ENCODE measurements at places on chromosomes 4 and X. TPM values are rescaled to one million over a fixed set of nuclear protein-coding genes. Genes with fewer than 3 reads are reported as not detected.
A peak's percentile ranks its signal among the peaks of the same experiment; 100 is the strongest.

TCEANC gene
- total RNA-seq: 2.5 TPM

CXCL9 gene
- total RNA-seq: not detected

FRMPD4 gene
- 0.22 TPM for total RNA-seq

DNA sequence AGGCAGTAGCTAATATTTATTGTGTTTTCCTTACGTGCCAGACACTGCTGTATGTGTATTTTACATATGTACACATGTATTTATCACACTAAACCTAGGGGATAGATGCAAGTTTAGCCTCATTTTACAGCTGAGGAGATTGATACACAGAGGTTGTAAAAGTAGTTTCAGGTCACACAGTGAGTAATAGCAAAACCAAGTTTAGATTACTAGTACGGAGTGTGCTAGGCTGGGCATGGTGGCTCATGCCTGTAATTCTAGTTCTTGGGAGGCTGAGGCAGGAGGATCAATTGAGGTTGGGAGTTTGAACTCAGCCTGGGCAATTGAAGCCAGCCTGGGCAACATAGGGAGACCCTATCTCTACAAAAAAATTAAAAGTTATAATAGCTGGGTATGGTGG is 701.1 kb upstream of the ATOH1 start:
- DNase-seq: no peak
- H3K27me3 ChIP-seq: no peaks in the 10 kb centered on the region
- H3K4me3 ChIP-seq: no peak overlapping the region

TENM3 gene
- total RNA-seq: 87.6 TPM

DCAF8L2 gene
- not detected for total RNA-seq

HEPH gene
- total RNA-seq: 0.50 TPM

- DNase-seq: no peak
- H3K4me3 ChIP-seq: no peak overlapping the region
- H3K4me1 ChIP-seq: peaks cover 23% of the 10 kb centered on the region
- no peaks in the 10 kb centered on the region for H3K36me3 ChIP-seq
- peak overlapping the region; percentile 74 for H3K27ac ChIP-seq
- no peaks in the 10 kb centered on the region for H3K27me3 ChIP-seq
These were observed 95.4 kb downstream of the NYX start for GRCh38 chrX:41542536-41542935.

GRCh38 chr4:72505314-72505744 is 63.7 kb downstream of the ADAMTS3 start:
- DNase-seq: no peak
- H3K27ac ChIP-seq: no peak overlapping the region
- peaks cover 2% of the 10 kb centered on the region for H3K36me3 ChIP-seq
- no peak overlapping the region for H3K4me3 ChIP-seq
- no peaks in the 10 kb centered on the region for H3K4me1 ChIP-seq

DNA sequence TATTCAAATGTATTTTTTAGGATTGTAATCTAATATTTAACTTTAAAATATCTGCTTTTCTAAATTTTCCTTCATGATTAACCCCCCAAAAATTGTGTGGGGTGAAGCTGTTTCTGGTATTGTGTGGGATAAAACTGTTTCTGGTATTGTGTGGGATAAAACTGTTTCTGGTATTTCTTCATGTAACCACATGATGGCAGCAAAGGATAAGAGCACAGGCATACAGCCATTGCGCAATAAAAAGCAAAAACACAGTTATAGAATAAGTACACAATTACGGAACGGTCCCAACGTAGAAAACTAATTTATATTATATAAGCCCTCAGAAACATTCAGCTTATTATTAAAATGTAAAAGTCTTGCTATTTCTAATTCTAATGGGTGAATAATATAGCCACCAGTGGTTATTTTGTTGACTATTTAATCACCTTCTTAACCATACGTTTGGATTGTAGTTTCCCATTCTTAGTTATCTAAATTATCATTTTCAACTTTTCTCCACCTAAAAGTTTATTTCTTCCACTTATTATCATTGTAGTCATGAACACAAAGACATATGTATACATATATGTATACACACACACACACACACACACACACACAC is 333.9 kb upstream of the FSTL5 start:
- no peaks in the 10 kb centered on the region for H3K4me1 ChIP-seq
- peaks cover 11% of the 10 kb centered on the region for H3K27me3 ChIP-seq
- DNase-seq: no peak
- no peaks in the 10 kb centered on the region for H3K36me3 ChIP-seq
- H3K27ac ChIP-seq: no peak overlapping the region

DNA sequence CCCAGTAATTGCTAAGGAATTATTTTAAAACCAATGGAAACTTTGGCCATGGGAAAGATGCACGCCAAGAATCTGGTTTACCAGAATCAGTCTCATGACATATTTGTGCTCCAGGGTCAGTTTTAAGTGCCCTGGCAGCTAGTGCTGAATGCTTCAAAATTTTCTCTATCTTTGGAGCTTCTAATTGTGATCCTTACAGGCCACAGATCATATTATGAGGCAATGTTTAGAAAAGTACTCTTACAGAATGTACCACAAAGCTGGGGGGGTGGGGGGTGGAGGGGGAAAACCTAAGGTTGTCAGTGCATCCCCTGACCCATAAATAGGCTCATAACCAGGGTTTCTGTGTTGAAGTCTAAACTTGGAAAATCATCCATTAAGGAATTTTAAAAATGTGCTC is 514.5 kb downstream of the INPP4B start:
- H3K27me3 ChIP-seq: no peaks in the 10 kb centered on the region
- peaks cover 2% of the 10 kb centered on the region for H3K36me3 ChIP-seq
- H3K4me3 ChIP-seq: no peak overlapping the region
- H3K27ac ChIP-seq: peak overlapping the region; percentile 70
- H3K4me1 ChIP-seq: peaks cover 59% of the 10 kb centered on the region
- DNase-seq: no peak

DNA sequence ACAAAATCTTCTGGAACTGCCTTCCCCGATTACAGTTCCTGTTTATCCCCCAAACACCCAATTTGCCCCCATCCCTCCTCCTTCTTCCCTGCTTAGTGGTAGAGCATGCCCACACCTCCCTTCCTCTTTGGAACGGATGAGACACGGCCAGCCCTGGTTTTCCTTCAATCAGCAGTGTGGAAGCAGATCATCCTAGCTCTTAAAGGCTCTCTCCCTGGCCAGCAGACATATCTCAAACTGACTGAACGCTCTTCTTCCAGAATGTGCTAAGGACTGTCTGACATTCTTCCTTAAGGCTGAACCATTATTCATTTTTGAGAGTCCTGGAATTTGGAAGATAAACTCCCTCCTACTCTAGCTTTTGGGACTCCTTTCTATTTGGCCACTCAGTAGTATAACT is 161.1 kb downstream of the TRIML1 start:
- H3K27ac ChIP-seq: no peak overlapping the region
- H3K36me3 ChIP-seq: no peaks in the 10 kb centered on the region
- H3K4me1 ChIP-seq: peaks cover 19% of the 10 kb centered on the region
- no peaks in the 10 kb centered on the region for H3K27me3 ChIP-seq
- no peak overlapping the region for H3K4me3 ChIP-seq
- DNase-seq: no peak

SHROOM4 gene
- total RNA-seq: 7.5 TPM

CSTF2 gene
- 11.5 TPM for total RNA-seq

GRCh38 chrX:134206221-134206620 is 30.8 kb upstream of the CCDC160 start:
- H3K4me1 ChIP-seq: peaks cover 6% of the 10 kb centered on the region
- H3K36me3 ChIP-seq: peaks cover 4% of the 10 kb centered on the region
- no peak overlapping the region for H3K27ac ChIP-seq
- no peaks in the 10 kb centered on the region for H3K27me3 ChIP-seq

DNA sequence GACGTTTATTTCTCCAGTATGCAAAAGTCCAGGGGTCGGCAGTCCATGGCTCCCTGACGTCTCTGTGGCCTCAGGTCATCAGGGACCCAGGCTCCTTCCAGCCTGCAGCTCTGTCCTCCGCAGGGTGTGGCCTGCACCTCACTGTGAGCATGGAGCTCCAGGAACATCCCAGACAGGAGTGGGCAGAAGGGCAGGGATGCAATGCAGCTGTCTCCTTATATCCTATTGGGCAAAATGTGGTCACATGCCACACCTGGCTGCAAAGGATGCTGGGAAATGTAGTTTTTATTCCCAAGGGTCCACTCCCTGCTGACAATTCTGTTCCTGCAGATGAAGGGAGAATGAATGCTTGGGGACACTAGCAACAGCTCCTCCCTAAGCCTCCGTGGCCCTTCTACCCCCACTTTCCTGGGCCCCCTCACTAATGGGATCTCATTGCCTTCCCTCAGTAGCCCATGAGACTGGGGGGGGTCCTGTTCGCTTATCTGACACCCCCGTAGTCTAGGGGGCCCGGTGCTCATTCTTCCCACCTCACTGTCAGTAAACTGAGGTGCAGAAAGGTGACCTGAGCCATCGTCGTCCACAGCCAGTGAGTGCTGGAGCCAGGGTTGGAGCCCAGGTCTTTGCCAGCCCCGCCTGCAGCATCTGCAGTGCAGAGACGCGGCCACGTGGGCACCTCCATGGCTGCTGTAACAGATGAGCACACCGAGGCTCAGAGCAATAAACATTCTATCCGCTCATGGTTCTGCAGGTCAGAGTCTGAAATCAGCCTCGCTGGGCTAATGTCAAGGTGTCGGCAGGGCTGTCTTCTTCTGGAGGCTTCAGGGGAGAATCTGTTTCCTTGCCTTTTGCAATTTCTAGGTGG is 5.9 kb upstream of the GRPEL1 start:
- no peaks in the 10 kb centered on the region for H3K36me3 ChIP-seq
- H3K4me1 ChIP-seq: peaks cover 14% of the 10 kb centered on the region
- H3K27me3 ChIP-seq: peaks cover 2% of the 10 kb centered on the region
- H3K4me3 ChIP-seq: no peak overlapping the region
- DNase-seq: no peak

- H3K36me3 ChIP-seq: no peaks in the 10 kb centered on the region
- no peak overlapping the region for H3K4me3 ChIP-seq
- DNase-seq: no peak
- no peak overlapping the region for H3K27ac ChIP-seq
- H3K27me3 ChIP-seq: peaks cover 26% of the 10 kb centered on the region
These were observed 15.0 kb downstream of the APELA start for GRCh38 chr4:164892018-164892417.

DNA sequence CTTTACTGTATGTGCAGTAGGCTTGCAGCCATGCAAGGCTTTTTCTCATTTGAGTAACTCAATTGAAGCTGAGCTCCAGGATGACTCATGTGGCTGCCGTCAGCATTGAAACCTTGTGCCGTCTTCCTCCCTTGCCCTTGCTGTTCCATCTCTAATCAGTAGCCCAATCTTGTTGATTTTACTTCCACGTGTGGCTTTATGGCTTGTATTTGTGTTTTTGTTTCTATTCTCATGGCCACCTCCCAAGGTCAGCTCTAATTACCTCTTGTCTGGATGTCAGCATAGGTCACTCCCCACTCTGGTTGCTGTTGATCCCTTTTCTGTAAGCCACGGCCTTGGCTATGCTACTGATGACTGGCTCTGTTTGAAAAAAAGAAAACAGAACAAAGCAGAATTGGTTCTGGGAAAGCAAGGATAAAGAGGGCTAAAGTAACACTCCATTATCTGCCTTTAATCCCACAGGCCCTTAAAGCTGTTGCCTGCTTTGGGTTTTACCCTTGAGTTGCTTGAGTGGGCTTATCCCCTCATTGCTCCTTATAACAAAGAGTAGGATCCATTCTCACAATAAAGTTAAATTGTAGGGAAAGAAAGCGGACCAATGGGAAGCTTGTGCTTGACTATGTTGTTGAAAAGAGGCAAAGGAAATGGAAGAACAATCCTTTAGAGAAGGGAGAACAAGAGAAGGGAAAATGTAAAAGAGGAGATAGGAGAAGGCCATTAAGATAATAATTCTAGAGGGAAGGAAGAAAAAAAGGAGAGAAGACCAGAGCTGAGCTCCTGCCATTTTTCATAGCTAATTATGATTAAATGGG is 173.9 kb upstream of the PGRMC2 start:
- H3K4me3 ChIP-seq: no peak overlapping the region
- no peak overlapping the region for H3K27ac ChIP-seq
- DNase-seq: no peak
- H3K36me3 ChIP-seq: no peaks in the 10 kb centered on the region

DNA sequence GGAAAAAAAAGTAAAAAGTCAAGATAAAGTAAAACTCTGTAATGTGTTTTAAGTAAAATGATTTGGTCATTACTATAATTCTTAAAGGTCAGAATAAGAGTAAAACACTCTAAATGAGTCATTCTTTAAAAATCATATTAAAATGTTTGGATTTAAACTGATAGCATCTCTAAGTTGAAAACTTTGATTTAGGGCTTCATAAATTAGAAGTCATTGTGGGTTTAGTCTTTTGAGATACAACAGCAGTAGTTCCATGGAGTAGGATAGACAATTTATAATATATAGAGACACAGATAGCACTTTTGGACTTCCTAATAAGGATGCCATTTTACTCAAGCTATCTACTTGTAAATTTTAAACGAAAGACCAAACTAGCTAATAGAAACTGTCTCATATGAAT is 77.1 kb upstream of the PABPC4L start:
- no peak overlapping the region for H3K27ac ChIP-seq
- H3K4me1 ChIP-seq: no peaks in the 10 kb centered on the region
- no peaks in the 10 kb centered on the region for H3K36me3 ChIP-seq
- no peak for DNase-seq
- H3K4me3 ChIP-seq: no peak overlapping the region

DNA sequence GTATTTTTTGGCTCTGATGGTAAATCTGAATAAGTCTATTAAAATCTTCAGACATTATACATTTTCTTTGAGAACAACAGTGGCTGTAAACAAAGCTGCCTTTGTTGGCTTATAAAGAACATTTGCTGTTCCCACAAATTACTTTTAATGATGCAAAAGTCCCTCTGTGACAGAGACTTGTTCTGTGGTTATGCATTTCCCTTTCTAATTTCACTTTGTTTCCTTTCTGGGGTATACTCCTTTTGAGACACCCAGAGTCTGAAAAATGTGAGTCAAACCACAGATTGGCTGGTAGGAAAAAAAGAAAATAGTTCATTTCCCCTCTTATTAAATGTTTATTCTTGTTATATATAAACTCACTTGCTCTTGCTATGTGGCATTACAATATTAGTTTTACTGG is 402.4 kb downstream of the PACRGL start:
- peaks cover 1% of the 10 kb centered on the region for H3K36me3 ChIP-seq
- H3K27me3 ChIP-seq: no peaks in the 10 kb centered on the region
- H3K27ac ChIP-seq: no peak overlapping the region

NAP1L2 gene
- total RNA-seq: 0.87 TPM

GRCh38 chr4:148962539-148963290 is 520.5 kb upstream of the NR3C2 start:
- no peak for DNase-seq
- peaks cover 10% of the 10 kb centered on the region for H3K27me3 ChIP-seq
- H3K36me3 ChIP-seq: no peaks in the 10 kb centered on the region
- H3K4me1 ChIP-seq: peaks cover 7% of the 10 kb centered on the region
- no peak overlapping the region for H3K27ac ChIP-seq

PABPC5 gene
- 5.6 TPM for total RNA-seq

GRCh38 chr4:79872738-79873137 is 200.3 kb downstream of the ANTXR2 start:
- DNase-seq: no peak
- H3K4me1 ChIP-seq: no peaks in the 10 kb centered on the region
- no peak overlapping the region for H3K4me3 ChIP-seq
- peaks cover 19% of the 10 kb centered on the region for H3K27me3 ChIP-seq

- peak overlapping the region; percentile 57 for H3K4me3 ChIP-seq
- no peak for DNase-seq
- peaks cover 42% of the 10 kb centered on the region for H3K27me3 ChIP-seq
- peaks cover 1% of the 10 kb centered on the region for H3K36me3 ChIP-seq
These were observed 841 bp upstream of the FRMPD3 start for GRCh38 chrX:107448625-107448997.
